Osteocyte (in vitro differentiated cells): ENCODE measurements at places on chromosomes 2 and 18. TPM values are rescaled to one million over a fixed set of nuclear protein-coding genes. Genes with fewer than 3 reads are reported as not detected.

Gene ZNF519
- total RNA-seq, result 3.5 and 5.2 TPM in 2 replicates

Gene AGXT
- total RNA-seq, result not detected in 2 replicates

Gene NAT8
- not detected in 2 replicates for total RNA-seq

Gene LIPG
- total RNA-seq, result not detected in 2 replicates

Gene FBXO36
- total RNA-seq, result 3.7 and 4.8 TPM in 2 replicates

Gene PLA2R1
- total RNA-seq, result 70.1 and 78.9 TPM in 2 replicates

Gene MEX3C
- 53.5 and 59.7 TPM in 2 replicates for total RNA-seq

Gene HOXD13
- not detected in 2 replicates for total RNA-seq

Gene CYTIP
- total RNA-seq, result 0.64 and 0.76 TPM in 2 replicates

Gene FARSB
- total RNA-seq, result 15.7 and 15.8 TPM in 2 replicates

DNA sequence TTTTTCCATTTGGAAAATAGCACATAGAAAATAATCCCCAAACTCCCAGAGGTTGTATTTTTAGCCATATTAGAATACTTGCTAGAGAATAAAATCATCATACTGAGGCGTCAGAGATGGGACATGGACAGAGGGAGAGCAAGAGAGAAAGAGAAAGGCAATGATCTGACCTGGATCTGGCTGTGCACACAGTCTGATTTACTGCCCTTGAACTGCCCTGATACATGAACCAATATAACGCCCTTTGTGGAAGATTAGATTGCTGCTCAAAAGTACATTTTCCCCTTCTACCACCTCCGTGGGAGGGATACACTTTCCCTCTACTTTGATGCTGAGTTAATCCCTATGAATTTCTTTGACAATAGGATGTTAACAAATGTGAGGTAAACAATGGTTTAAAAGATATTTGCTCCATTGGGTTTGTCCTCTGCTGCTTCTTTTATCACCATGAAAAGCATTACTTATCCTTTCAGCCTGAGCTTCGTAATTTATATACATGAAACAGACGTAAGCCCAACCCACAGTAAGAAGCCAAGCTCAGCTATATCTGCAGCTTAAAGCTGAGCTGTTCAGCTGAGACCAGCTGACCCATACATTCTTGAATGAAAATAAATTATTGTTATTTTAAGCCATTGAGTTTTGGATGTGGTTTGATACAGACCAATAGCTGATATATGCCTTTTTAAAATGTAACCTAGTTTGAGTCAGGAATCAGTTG lies 1664.6 kb upstream of the CELF4 start:
- DNase-seq, result no peak

- no peak for DNase-seq
Measured at GRCh38 chr2:159736048-159736447, 23.7 kb downstream of the MARCHF7 start.

GRCh38 chr2:219289537-219290361 lies 10.6 kb downstream of the DNAJB2 start:
- DNase-seq, result peak; percentile 93

GRCh38 chr2:48227617-48228344 lies 302.2 kb upstream of the STON1 start:
- no peak for DNase-seq

- no peak for DNase-seq
Measured at GRCh38 chr2:135980434-135981079, 4.9 kb downstream of the DARS1 start.

DNA sequence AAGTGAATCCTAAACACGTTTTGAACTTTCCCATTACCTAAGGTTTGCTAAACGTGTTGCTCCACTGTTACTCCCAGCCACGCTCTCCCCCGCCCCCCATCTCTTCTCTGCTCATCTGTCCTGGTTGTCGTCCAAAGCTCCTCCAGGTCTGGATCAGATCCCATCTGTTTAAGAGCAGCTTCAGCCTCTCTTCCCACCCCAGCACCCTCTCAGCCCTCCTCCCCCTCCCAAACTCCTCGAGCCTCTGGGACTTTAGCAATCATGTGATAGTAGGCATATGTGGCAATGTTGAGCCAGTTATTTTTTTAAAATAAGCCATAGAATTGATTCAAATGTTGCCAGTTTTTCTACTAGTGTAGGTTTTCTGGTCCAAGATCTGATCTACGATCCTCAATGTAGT lies 20.0 kb upstream of the LPIN1 start:
- no peak for DNase-seq

- DNase-seq, result no peak
Measured at GRCh38 chr2:159613651-159614285, 2.6 kb downstream of the BAZ2B start.

DNA sequence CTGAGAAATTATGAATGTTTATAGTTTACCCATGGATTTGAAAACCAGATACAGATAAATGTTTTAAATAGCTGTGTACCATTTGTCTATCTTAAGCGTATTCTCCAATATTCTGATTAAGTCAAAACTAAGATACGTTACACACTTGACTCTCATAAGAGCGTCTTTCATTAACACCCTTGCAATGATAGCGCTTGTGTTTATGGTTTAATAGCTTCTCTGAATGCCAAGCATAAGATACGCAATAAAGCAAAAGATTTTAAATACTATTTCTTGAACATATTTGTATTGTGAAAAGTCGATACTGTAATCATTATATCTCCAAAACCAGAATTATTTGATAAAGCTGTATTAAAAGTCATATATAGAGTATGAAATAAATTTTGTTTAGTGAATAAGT lies 3.0 kb downstream of the CALCRL start:
- no peak for DNase-seq

DNA sequence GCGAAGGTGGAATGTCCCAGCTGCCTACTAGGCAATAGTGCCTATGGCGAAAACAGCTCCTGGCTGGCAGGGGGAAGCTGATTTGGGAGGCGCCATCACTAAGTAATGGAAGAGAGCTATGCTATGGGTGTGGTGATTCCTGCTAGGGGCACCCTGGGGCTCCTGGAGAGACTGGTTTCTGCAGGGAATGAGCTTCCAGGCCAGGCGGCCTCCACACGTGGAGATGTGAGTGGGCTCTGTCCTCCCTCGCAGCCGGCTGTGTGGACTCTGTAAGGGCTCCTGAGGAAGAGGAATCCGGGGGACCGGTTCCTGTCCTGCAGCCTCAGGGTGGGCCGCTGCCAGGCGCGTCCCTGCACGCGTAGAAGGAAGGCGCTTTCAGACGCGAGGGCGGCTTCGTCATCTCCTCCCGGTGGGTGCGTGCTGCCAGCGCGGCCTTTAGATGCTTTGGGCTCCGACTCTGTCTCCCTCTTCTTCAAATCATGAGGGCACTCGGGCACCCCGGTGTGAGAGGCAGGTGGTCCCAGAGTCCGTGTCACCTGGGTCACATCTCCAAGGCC lies 55.5 kb upstream of the ANKRD62 start:
- DNase-seq, result peak; percentile 73
